ENCODE measurements at places on chromosomes 5 and 9.
A peak's percentile ranks its signal among the peaks of the same experiment; 100 is the strongest.

- no peak for DNase-seq
Measured at GRCh38 chr5:95285409-95285755, 488 bp upstream of the MCTP1 start.

DNA sequence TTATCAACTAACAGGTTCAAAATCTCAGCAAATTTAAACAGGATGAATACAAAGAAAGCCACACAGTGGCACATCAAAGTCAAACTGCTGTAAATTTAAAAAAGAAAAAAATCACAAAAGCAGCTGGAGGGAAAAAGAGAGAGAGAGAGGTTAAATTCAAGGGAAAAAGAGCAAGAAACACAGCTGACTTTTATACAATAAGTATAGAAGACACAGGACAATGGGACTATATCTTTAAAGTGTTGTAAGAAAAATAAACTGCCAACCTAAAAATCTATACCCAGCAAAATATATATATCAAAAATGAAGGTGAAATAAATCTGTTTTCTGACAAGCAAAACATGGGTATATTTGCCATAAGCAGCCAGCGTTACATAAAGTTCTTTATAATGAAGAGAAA lies 261.5 kb downstream of the TLE1 start:
- DNase-seq, result no peak

DNA sequence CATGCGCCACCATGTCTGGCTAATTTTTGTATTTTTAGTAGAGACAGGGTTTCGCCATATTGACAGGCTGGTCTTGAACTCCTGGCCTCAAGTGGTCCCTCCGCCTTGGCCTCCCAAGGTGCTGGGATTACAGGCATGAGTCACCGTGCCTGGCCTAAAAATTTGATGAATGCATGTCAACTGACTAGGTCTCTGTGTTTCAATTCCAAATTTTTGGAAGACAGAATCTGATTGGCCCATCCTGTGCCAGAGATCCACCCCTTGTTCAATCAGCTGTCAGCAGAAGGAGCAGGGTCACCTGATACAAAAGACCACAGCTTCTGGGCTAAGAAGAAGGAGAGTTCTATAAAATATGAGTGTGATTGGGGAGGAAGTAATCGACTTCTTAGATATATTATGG lies 43.5 kb upstream of the COL15A1 start:
- DNase-seq, result no peak

DNA sequence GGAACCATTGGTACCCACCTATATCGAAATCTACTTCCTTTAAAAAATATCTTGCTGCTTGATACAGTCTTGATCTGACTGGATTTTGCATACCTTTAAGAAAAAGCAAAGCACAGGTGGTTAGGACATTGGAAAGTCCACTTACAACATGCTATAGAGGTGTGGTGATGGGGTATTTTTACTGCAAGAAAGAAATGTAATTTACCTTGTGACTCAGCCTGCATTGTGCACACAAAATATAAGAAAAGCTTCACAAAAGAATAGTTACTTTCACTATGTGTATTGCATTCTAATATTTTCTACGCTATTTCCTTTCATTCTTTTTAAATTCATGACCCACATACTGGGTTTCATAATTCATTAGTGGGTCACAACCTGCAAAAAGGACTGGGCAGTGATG lies 236.2 kb upstream of the RASEF start:
- DNase-seq, result no peak

DNA sequence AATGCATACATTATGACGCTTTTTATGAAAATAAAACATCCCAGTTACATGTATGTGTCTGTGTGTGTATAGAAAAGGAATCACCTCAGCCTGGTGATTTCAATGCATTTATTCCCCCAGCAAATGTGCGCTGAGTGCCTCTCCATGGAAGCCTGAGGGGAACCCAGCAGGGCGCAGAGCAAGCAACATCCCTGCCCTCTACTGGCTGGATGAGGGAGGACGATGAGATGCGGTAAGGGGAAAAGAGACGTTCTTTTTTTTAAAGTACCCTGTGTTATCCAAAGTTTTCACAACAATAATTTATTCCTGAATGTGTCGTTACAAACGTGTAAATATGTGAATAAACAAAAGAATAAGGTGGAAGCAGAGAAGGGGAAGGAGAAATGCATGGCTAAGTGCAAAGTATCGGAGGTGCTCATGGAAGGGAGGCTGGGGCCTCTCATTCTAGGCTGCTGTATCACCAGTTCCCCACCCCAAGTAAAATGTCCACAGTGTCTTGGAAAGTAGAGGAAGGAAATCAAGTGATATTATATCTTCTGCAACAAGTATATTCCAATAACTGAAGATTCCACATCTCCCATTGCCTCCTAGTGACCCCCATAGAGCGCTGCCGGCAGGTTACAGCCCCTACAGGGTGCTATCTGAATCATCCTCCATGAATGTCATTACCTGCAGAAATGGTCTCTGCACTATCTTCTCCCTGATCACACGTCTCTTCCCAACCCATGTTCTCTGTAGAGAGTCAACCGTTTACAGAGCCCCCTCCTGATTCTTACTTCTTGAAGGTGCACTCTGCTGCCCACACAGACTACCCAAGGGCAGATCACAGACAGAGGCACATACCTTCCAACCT lies 13.0 kb upstream of the ABLIM3 start:
- DNase-seq, result no peak

- no peak for DNase-seq
Measured at GRCh38 chr9:70477146-70477745, 62.8 kb upstream of the KLF9 start.

GRCh38 chr9:69186841-69187611 lies 12.9 kb downstream of the TJP2 start:
- DNase-seq, result no peak

GRCh38 chr9:21110708-21111576 lies 30.7 kb downstream of the IFNW1 start:
- DNase-seq, result peak; percentile 38

DNA sequence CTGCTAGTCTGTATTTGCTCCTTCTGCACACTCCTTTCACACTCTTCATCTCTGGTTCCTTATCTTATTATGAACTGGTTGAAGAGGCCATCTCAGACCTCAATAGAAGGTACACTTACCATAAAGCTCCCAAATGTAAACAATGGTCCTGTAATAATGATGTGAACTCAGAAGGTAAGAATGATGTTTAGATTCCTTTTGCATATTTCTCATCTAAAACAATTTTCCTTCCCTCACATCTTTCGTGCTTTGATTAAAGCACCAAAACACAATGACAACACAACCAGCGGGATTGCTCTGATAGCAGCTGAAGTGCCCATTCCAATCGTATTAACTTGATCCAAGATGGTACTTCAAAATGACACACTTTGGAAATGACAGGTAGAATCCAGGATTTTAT lies 34.3 kb downstream of the NFIB start:
- no peak for DNase-seq

GRCh38 chr5:127988146-127988760 lies 95.3 kb upstream of the SLC12A2 start:
- no peak for DNase-seq

DNA sequence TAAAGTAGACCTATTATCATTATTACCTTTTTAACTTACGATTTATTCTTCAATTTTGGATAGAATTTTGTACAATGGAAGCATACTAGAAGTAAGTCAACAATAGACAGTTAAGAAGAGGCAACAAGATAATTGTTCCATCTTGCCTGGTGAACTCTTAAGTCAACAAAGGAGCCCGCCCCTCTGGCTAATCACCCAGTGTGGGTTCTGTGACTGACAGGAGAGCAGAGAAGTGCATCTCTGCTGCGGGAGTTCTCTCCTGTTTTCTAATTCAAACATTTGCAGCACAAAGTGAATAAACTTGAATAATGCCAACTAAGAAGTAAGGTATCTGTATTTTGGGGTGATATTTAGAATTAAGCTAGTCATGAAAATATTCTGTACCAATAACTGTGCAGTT lies 6.7 kb upstream of the ISL1 start:
- no peak for DNase-seq

GRCh38 chr9:95834281-95834907 lies 41.1 kb upstream of the ERCC6L2 start:
- DNase-seq, result no peak

- DNase-seq, result no peak
Measured at GRCh38 chr5:174843263-174844250, 119.2 kb downstream of the MSX2 start.

GRCh38 chr5:91535499-91535898 lies 152.4 kb upstream of the ARRDC3 start:
- no peak for DNase-seq

DNA sequence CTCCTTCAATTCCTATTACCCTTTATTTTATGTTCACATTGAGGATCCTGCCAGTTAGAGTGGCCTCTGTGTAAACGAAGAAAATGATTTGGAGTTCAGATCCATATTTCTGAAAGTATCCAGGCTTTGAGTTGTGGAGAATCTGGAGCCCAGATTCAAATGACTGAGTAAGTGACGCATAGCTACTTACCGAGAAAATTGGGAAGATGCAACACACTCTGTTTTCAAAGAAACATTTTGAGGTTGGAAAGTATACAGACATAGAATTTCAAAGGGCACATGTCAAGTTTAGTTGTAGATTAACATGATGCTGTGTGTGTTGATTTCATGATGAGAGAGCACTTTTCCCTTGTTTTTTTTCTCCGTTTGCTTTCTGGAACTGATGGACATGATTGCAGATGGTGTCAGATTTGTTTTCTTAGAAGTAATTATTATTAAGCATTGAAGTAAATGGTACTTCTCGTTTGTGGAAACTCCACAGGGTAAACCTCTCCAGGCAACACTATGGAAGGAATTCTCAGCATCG lies 148.1 kb downstream of the KDM4C start:
- DNase-seq, result no peak

- DNase-seq, result no peak
Measured at GRCh38 chr9:11366585-11367129, 753.9 kb upstream of the PTPRD start.

- DNase-seq, result no peak
Measured at GRCh38 chr9:75033791-75034473, 5.8 kb upstream of the CARNMT1 start.

DNA sequence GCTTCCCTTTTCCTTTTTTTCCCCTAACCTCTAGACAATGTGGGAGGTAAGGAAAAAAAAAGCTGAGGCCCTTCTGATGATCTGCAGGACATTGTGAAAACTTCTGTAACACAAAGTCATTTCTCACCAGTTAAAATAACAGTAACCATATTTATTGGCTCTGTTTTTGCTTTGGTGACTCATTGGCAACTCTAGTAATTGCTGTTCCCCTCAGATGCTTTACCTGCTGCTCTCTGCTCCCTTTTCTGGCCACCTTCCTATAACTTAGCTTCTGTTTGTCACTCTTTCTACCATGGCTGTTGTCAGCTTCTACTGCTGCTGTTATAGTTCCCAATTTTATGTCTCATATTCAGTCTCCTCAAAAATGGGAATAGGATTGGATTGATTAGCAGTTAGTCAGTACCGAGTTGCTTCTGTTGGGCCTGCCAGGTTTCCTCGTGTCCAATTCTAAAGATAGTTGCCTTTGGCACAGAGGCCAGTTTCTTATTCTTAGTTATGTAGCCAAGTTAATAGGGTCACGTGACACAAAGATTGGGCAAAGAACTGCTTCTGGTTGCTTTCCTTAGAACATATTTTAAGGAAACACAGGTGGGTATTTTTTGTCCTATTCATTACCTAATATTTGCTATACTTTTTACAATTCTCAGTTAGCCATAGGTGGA lies 16.8 kb downstream of the SCAMP1 start:
- no peak for DNase-seq

GRCh38 chr5:15620501-15620900 lies 120.5 kb downstream of the FBXL7 start:
- no peak for DNase-seq

- peak; percentile 56 for DNase-seq
Measured at GRCh38 chr5:73160239-73160671, 12.7 kb upstream of the TMEM174 start.

DNA sequence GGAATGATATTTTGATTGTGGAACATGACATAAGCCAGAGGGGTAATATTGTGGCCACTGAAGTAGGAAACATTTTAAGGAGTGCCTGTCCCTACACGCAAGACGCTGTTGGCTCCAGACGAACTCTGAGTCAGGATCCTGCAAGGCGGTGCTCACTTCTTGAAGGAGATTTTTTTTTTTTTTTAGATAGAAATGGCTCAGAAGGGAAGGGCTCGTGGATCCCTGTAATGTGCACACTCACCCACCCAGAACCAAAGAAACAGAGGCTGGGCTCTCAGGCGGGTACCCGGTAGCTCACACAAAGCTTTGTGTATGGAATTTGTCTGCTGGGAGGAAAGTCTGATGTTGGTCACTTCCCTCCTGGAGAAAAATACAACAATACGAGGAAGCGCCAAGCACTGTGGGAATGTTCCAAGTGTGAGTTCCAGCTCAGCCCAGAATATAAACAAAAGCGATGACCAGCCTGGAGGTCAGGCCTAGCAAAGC lies 25.7 kb downstream of the RAPGEF1 start:
- DNase-seq, result no peak

DNA sequence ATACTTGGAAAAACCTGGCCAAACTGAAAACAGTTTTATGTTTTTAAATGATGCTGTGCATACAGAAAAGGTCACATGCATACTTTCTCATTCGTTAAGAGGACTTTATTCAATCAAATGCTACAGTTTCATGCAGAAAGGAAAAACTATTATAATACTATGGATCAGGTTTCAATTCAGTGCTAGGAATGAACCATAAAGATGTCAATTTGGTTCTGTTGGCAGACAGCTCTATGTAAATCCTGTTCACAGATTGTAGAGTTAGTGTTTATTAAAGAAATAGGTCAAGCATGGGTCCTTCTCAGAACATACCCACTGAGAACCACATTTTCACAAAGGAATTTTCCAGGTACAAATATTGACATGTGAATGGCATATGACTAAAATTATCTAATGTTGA lies 57.1 kb downstream of the RETREG1 start:
- DNase-seq, result no peak

DNA sequence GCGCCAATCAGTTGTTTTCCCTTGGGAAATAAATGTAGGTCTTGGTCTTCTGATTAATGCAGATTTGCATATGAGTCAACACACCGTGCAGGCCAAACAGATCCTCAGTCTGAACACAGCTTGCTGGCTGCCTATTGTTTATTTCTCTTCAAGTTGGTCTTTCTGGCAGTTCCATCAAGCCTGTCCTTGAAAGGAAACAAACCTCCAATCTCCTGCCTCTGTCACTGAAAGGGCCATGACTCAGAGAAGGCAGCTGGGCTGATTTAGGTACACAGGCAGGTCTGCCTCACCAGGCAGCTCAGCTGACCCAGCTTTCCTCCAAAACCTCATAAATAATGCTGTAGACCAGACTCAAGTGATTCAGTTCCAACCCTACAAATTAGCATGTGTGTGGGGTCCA lies 175.9 kb downstream of the MAN2A1 start:
- DNase-seq, result no peak

GRCh38 chr9:114087721-114088120 lies 9.6 kb upstream of the AMBP start:
- no peak for DNase-seq

- no peak for DNase-seq
Measured at GRCh38 chr9:124190761-124191160, 67.0 kb upstream of the NEK6 start.

GRCh38 chr5:158224253-158224652 lies 365.3 kb upstream of the CLINT1 start:
- DNase-seq, result no peak

Data from GM06990 (cell line).